Caki2 (cell line): ENCODE measurements at places on chromosomes 3 and 15. TPM values are rescaled to one million over a fixed set of nuclear protein-coding genes. Genes with fewer than 3 reads are reported as not detected.
A peak's percentile ranks its signal among the peaks of the same experiment; 100 is the strongest.

GRCh38 chr3:7962301-7962700 is 539.3 kb upstream of the LMCD1 start:
- no peak for DNase-seq

CCRL2 gene
- not detected in 2 replicates for total RNA-seq

DNA sequence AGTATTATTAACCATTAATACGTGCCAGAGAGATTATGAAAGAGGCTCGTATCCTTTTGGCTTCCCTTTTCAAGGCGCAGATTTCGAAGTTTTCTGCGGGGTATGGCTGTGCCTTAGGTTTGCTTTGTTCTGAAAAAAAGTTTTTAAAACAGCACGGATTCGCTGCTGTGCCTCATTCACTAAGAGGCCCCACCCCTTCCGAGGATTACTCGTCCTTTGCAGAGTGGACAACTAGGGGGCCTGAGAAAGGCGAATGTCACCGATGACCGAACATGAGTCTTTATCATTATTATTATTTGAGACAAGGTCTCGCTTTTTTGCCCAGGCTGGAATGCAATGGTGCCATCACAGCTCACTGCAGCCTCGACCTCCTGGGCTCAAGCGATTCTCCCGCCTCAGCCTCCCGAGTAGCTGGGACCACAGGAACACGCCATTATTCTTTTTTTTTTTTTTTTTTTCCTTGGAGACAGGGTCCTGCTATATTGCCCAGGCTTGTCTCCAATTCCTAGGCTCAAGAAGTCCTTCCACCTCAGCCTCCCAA is 684 bp upstream of the RPS27L start:
- peak; percentile 72 for DNase-seq

GRCh38 chr3:8298021-8298954 is 203.3 kb upstream of the LMCD1 start:
- no peak for DNase-seq

DNA sequence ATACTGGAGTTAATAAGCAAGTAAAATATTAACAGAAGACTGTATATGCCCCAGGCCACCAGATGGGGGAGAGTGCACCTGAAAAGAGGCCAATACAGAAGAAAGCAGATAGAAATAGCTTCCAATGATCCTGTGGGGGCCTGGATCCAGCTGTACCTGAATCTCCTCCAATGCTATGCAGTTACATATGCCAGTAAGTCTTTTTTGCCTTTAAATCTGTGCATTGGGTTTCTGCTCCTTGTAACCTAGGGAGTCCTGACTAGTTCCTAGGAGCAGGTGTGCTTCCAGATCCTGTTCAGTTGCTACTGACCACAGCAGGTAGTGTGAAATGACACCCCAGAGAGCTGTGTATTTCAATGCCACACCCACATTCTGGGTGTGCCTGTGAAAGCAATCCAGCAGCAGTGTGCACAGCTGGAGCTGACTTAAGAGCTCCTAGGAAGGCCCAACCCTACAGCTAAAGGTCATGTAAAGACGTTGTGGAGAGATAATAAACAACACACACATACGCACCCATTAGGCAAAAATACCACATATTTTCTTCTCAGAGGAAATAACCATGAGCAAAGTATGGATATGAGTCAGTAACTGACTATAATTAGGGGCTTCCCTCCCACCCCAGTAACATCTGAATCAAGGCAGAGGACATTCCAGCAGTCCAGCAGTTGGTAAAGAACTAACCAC is 62.2 kb upstream of the AKAP13 start:
- DNase-seq = peak; percentile 61

GRCh38 chr3:56111606-56112304 is 356.5 kb downstream of the ERC2 start:
- no peak for DNase-seq
